ENCODE measurements at places on chromosomes 3 and 15.

DNA sequence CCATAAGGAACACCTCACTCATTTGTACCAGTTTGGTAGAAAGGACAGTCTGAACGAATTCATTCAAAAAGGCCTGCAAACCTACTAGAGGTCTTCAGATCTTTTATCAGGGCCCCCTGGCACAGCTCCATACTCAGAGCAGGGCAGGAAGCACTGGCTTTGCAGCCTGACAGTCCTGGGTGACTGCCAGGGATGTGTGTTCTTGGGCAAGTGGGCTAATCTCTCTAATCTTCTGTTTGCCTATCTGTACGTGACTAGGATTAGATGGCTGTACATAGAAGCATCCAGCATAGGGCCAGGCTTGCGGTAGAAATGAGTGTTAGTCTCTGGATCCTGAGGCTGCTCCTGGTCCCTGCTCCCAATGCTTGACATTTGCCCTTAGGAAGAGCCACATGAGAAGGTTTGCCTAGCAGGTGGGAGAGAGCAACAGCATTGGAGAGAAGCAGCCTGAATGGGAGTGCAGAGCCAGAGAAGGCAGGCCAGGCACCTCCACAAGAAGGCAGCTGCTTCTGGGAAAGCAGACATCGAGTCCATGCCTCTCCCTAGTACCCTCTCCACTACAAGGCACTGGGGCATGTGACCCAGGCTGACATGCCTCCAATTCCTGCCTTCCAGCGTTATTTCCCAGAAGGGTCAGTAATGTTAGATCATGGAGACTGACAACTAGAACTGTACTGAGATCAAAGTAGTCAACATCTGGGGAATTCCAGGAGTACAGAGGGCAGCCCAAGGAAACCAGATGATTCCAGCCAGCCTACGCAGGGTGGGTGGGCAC, 1.0 kb upstream of the CXCR6 start:
- DNase-seq: no peak

DNA sequence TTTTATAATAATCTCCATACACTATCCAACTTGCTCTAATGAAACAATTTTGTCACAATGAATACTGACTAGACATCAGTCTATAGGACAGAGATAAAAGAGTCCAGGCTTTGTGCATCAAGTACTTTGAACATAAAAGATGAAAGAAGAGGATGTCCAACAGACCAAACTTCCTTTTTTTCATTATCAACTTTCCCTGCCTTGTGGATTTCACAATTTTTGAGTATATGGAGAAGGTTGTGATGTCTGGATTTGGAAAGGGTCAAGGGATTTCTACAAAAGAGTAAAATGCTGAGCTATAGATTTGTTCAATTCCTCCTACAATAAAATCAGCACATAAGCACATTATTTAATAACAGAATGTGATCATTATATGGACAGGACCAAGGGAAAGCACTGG, 25.7 kb downstream of the CD47 start:
- no peak for DNase-seq

- DNase-seq: no peak
Observed at GRCh38 chr15:41417418-41418195, 712 bp downstream of the RTF1 start.

DNA sequence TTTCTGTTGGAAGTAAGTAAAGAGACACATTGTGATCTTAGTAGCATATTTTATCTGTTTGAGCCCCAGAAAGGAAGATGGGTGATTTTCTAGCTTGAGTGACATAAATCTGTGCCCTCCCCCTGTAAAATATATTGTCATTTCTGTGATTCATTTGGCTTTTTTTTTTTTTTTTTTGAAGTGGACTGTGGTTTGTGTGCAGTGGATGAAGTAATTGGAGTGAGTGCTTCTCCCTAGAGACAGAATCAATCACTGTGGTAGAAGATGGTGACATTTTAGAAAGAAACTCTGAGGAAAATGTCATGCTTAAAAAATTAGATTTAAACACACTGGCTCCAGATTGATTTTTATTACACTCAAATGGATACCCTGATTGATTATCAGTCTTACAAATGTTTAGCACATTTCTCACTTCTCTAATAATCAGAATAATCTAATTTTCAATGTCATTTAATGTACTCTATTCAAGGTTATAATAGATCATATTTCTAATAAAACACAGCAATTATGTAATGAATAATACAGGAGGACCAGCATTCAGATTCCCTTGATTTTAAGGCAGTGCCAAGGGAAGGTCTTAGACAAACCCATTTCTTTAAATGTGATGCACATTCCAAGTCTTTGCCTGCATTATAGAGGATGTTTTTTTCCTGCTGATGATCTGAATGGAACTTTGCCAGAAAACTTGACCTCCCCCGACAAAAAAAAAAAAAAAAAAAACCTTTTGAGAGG, 116.6 kb downstream of the TOP2B start:
- DNase-seq: no peak

DNA sequence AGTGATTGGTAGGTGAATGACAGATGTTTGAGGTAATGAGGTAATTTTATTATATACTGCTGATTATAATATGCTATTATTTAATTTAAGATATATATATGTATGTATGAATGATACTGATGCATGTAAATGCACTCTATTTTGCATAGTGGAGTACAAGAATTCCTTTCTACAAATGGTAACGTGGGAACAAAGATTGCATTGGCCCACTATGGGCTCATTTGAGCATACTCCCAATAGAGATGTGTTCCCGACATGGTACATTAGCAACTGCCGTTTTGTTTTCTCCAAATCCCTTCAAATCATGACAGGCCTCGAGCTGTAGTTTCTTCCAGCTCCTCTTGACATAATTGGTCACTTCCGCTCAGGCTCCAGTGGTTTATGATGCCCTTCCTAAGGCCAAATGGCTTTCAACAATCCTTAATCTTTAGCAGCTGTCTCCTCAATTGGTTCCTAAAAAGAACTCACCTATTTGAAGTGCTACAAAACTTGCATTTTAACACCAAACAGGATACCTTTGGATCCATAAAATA, 266.1 kb downstream of the ADAMTSL3 start:
- DNase-seq: no peak

DNA sequence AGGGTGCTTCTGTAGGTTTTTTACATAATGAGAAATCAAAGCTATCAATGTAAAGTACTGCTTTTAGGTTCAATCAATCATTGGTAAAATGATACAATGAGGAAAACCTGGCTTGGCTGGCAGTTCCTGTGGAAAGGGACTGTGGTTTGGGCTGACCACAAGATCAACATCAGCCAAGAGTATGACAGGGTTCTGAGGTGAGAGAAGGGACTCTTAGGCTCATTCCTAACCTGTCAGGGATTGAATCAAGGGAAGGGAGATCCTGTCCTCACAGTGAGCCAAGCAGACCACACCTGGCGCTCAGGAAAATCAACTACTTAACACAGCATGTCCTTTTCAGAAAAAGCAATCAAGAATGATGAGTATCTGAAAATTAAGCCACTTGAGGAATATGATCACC, 111.1 kb downstream of the MAGI1 start:
- no peak for DNase-seq
